ENCODE measurements at places on chromosomes 13 and 19.

- DNase-seq: no peak
These were observed 519.7 kb downstream of the DIAPH3 start for GRCh38 chr13:59643906-59644626.

DNA sequence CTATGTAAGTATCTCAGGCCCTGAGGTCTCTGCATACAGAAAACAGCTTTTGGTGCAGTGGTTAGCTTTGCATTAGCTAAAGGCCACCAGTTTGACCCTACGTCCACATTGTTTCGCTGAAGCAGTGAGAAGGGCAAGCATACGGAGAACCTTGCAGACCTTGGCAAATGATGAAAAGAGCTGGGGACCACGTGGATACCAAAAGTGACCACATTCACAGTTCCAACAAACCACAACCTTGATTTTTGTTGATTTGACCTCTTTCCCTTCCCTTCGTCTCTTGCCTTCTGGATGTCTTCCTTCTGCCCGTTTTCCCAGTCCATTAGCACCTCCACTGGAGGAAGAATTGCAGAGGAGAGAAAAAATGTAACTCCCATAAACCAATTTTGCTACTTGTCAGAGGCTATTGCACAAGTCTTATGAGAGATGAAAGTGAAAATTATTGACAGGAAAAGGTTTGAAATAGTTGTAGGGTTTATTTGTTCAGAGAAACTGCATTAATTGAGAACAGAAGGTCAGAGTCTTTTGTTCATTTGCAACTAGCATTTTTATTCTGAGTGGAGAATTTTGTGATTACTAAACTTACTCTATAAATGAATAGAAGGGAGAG is 293.9 kb upstream of the HTR2A start:
- no peak for DNase-seq

GRCh38 chr13:31038834-31039552 is 106.5 kb downstream of the TEX26 start:
- peak; percentile 86 for DNase-seq

GRCh38 chr19:54136086-54136863 is 1.3 kb upstream of the CNOT3 start:
- DNase-seq: no peak

DNA sequence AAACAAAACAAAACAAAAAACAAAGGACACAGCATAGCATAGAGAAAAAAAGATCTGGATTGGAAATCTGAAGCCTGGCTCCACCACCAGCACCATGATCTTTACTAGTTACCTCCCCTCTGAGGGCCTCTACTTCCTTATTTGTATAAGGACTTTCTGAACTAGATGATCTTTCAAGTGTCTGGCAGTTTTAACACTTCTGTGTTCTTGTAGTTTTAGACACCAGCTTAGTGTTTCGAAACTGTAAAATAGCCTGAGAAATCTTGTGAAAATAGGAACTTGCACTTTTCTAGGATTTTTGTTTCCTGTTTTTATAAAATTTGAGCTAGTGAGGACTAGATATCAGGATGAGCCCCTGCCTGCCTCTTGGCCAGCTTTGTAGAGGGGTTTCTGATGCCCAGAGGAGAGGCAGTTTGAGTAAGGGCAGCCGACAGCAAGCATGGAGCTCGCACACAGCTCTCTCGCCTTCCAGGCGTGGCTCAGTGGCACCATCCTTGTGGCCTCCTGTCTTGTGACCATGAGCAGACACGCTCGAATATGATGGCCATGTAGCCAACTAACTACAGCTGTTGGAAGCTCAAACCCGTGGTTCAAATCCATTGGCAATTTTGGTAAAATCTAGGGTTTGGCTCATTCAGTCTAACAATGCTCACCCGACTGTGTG is 319.0 kb downstream of the KCNRG start:
- no peak for DNase-seq

DNA sequence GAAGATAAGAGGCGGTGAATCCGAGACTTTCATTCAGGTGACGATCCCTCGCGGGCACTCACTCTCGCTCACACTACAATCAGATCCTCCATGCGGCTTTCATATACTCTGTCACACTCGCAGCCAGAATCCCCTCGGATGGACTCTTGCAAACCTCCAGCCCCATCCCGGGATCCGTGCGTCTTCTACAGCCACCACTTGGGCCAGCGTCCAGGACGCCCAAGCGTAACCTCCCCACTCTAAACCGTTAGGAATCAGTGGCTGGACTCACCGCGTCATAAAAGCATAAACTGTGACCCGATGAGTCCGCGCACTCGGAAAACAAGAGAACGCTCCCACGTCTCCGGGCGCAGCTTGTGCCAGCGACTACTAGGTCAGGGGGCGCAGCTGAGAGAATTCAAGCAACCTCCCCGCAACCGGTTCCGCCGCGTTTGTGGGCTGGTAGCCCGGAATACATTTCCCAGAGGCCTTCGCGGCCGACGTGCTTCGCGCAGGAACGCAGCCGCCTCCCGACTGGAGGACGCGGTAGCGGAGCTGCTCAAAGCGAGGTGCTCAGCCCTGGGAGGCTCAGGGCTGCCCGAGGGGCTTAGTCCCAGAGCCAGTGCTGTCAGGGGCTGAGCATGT is 27.6 kb downstream of the ZNF607 start:
- no peak for DNase-seq

DNA sequence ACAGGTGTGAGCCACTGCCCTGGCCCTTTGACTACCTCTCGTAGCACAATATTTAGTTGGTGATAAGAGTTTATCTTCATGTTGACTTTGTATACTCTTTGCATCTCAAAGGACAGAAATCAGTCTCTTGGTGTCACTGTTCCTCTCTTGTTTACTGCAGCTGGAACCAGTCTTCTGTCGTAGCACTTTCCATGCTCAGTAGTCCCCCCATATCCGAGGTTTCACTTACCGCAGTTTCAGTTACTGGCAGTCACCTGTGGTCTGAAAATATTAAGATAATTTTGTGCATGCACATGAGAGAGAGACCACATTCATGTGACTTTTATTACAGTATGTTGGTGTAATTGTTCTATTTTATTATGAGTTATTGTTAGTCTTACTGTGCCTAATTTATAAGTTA is 49.1 kb downstream of the WASF3 start:
- no peak for DNase-seq

- DNase-seq: no peak
These were observed 451.8 kb downstream of the SUCLA2 start for GRCh38 chr13:47549219-47549752.

DNA sequence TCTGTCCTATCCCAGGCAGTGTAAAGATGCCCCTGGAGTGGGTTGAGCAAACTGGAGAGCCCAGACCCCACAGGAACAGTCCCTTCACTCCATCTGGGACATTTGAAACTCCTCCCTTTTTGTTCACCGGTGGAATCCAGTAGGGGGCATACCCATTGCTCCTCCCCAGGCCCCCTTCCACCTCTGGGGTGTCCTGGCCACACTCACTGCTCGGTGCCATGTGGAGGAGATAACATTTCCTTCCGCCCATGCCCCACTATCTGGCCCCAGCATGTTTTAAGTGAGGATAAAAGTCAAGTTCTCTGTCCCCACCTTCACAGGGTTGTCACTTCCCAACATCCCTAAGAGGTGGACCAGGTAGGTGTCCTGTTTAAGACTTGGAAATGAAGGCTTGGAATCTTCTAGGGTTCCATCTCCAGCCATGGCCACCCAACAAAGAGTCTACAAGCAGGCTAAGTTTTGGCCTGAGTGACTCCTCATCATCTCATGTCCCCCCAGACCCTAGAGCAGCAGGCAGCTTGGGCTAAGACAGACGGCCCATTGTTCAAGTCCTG is 9.3 kb downstream of the ZNF526 start:
- no peak for DNase-seq

DNA sequence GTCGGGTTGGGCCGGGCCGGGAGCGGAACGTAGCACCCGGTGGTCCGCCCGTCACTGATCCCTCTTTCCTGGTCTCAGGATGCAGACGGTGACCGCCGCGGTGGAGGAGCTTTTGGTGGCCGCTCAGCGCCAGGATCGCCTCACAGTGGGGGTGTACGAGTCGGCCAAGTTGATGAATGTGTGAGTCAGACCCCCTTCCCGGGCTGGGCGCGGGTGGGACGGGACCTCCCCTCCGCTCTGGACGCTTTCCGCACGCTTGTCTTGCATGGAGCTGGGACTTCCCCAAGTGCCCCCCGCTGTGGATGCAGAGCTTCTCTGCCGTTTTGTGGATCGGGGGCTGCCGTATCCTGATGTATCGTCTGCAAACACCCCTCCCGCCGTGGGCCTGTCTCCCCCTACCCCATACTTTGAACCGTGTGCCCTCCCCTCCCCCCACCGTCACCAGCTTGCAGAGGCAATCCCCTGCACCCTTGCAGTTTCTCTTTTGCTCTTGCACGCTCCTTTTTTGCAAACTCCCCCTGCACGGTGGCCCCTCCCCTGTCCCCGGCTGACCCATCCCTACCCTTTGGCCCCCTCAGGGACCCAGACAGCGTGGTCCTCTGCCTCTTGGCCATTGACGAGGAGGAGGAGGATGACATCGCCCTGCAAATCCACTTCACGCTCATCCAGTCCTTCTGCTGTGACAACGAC is 669 bp downstream of the GADD45B start:
- DNase-seq: no peak

DNA sequence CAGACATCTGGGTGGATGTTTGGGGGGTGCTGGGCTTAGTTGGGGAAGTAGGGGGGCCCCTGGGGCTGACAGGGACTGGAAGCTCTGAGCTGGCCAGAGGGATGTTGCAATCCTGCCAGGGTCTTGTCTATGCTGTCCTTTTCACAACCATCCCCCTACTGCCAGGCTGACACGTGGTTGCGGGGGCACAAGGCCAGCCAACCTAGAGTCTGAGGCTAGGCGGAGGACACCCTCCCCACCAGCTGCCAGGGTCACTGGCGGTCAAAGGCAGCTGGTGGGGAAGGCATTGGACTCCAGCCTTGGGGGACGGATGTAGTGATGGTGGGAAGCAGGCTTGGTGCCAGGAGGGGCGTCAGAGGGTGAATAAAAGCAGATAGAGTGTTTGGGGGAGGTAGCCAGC is 1.6 kb upstream of the APOC1 start:
- DNase-seq: no peak

DNA sequence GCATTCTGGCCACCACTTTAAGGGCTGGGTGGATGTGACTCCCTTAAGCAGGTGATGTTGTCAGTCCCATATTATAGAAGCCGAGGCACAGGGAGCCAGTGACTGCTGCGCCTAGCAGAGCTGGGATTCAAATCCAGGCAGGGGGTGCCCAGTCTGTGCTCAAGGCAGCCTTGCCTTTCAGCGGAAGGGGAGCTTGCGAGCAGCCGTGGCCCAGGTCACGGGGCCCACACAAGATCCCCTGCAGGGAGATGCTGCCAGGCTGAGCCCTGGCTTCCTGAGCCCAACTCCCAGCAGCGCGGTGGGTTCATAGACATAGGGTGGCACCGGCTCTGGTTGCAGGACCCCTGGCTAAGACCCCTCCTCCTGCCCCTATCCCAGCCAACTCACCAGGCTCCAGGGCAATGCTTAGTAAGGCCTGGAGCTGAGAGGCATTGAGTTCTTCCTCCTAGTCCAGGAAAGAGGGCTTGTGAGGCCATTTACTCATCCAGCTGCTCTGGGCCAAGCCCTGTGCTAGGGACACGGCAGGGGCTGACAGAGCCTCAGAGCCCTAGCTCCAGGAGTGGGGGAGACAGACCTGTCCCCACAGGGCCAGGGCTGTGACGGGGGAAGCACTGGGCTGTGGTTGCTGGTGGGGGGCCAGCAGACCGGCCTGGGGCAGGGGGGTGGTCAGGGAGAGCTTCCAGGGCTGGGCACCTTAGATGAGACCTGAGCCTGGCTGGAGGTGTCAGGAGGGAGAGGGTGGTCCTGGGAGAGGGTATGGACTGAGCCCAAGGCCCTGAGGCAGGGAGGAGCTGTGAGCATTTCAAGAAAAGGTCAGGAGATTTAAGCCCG is 9.6 kb downstream of the CAPN12 start:
- DNase-seq: no peak

- DNase-seq: no peak
These were observed 17.9 kb downstream of the UBAC2 start for GRCh38 chr13:99218545-99218944.

GRCh38 chr13:82636119-82636518 is 1246.2 kb downstream of the SLITRK1 start:
- no peak for DNase-seq

DNA sequence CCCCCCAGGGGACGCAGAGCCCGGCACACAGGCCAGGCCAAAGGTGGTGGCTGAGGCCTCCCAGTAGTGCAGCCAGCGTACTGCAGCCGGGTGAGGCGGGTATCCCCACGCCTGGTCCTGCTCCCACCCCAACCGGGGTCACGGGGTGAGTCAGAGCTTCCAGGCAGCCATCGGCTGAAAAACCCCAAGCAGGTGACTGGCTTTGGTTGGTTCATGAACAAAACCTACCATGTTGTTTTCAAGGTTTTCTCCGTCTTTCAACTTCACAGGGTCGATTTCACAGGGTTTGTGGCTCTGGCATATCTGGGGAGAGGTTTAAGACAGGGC is 42.1 kb upstream of the C13orf46 start:
- no peak for DNase-seq

GRCh38 chr13:45670189-45670885 is 31.8 kb upstream of the CBY2 start:
- no peak for DNase-seq

DNA sequence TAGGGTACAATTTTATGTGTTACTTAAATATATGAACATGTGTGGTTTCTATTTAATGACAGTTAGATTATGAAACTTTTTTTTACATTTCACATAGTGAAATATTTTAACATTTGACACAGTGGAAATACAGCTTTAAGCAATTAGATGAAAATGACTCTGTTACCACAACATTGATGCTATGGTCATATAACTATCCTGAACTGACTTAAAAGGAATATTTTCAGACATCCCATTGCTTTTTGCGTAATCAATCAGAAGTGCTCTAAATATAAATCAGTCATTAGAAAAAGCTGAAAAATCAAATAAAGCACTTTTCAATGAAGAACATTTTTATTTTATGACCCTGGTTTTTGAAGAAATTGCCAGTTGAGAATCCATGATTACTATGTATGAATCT is 80.3 kb downstream of the UFM1 start:
- DNase-seq: no peak

GRCh38 chr13:112723771-112724170 is 33.9 kb downstream of the ATP11A start:
- DNase-seq: no peak

GRCh38 chr19:44315883-44316282 is 11.1 kb upstream of the ZNF235 start:
- no peak for DNase-seq

DNA sequence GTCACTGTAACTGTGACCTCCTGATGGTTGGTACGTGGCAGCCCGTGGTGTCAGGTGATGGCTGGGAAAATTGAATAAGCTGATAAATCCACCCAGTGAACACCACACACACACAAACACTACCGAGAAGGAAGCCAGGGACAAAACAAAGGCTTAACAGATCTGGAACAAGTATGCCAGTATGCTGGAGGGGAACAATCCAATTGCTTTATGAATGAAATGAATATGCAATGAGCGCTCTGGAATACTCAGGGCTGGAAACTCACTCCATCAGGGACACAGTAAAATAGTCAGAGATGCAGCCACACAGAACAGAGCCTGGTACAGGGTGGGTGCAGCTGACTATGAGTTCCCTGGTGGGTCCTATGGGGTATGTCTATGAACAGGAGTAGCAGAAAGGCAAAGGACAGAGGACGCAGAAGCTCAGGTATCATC is 16.7 kb downstream of the TMTC4 start:
- no peak for DNase-seq

GRCh38 chr19:29495091-29495490 is 30.7 kb upstream of the VSTM2B start:
- no peak for DNase-seq

Data from Jurkat, Clone E6-1 (cell line).